Activated CD4-positive, alpha-beta T cell treated with anti-CD3 and anti-CD28 coated beads, Interleukin-2, amount 10 ng/mL, durations not matched to agents 7 days and 5 days (primary cell): ENCODE measurements at places on chromosomes 1 and 21.
A peak's percentile ranks its signal among the peaks of the same experiment; 100 is the strongest.

DNA sequence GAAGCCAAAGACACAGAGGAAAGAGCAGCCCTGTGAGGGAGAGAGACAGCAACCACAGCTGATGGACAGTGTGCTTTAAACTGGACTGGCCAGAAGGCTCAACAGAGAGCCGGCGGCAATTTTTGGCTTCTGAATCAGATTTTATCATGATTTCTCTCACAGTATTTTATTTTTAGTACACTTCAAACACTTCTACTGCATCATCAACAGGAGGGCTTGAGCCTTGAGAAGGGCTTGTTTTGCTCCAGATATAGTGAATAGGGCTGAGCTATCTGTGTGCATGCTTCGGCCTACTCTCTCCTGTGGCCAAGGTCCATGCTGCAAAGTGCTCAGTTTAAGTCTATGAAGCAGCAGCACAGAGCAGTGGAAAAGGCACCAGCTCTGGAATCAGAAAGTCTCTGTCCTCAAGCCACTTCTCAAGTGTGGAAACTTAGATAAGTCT, 33.3 kb downstream of the ADCY10 start:
- DNase-seq: no peak

DNA sequence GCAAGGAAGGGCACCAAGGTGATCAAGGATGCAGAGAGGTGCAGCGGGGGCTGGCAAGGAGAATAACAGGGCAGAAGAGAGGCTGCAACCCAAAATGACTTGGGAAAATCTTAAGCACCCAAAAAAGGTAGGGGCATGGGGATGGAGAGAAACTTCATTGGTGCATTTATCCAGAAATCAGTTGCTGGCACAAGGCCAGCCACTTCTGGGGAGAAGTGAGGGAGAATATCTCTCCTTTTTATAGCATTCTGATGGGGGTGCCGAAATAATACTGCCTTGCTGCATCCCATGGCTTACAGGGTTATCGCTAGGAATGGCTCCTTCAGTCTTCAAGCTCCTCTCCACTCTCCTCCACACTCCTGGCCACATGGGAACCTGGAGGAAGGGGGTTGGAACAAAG, 47.9 kb downstream of the SUSD4 start:
- no peak for DNase-seq

DNA sequence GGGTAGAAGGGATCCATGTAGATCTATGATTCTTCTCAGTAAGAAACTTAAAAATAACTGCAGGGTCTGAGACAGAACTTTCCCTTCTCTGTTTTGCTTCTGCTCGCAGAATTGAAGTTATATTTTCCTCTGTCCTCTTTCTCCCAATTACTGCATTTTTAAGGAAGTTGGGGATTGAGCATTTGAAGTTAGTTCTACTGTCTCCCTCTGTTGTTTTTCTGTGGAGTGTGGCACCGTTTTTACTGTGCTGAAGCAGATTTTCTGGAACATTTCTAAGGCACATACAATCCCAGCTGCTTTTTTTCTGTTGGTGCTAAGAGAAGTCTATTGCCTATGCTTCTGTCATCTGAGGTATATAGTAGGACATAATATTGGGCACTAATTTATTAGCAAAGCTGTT, 43.3 kb downstream of the RASAL2 start:
- no peak for DNase-seq

DNA sequence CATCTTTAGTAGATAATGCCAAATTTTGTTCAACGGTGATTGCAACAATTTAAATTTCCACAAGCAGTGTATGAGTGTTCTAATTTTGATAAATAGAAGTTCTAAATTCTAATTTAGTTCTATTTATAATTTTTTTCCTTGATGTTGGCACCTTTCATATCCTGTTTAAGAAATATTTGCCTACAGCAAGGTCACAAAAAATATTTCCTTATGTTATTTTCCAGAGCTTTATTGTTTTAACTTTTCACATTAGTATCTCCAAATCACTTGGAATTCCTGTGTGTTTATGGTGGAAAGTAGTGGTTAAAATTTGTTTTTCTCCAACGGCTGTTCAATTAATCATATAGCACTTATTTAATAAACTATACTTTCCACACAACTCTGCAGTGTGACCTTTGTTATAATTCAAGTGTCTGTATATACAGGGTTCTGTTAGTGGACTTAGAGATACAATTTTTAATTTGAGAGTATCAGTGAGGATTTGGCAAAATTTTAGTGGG, 94.3 kb upstream of the CD55 start:
- no peak for DNase-seq

DNA sequence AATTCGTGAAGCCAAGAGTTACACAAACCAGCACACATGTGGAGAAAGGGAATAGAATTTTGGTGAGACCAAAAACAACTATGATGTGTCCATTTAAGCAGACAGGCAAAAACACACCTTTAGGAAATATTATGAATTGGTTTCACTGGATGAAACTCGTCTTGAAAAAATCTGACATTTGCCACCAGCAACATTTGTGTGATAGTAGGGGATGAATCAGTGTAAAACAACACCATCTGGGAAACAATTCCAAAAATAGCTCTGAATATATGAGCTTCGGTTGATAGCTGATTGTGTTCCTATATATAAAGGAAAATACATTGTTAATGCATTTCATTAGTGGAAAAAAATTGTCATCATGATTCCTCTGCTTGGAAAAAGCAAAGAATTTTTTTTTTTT, 327.8 kb downstream of the PAPPA2 start:
- DNase-seq: no peak

- DNase-seq: no peak
Measured at GRCh38 chr1:202680586-202681352, 29.5 kb downstream of the SYT2 start.

DNA sequence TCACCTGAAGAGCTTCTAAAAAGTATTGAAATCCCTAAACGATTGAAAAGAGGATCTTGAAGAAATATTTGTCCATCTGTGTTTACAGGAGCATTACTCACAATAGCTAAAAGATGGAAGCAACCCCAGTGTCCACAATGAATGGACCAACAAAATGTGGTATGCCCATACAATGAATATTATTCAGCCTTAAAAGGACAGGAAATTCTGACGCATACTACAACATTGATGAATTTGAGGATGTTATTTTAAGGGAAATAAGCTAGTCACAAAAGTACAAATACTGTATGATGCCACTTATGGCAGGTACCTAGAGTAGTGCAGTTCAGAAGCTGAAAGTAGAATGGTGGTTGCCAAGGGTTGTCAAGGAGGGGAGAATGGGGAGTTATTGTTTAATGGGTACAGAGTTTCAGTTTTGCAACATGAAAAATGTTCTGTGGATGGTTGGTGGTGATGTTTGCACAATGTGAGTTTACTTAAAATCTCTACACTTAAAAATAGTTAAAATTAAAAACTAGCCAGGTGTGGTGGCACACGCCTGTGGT, 37.1 kb upstream of the GADD45A start:
- DNase-seq: no peak

DNA sequence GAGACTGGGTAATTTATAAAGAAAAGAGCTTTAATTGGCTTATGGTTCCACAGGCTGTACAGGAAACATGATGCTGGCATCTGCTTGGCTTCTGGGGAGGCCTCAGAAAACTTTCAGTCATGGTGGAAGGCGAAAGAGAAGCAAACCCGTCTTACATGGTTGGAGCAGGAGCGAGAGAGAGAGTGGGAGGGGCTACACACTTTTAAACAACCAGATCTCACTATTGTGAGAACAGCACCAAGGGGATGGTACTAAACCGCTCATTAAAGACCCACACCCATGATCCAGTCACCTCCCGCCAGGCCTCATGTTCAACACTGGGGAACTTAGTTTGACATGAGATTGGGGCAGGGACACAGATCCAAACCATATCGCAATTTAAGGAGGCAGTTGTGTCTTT, 69.4 kb downstream of the PKN2 start:
- no peak for DNase-seq

- DNase-seq: no peak
Measured at GRCh38 chr21:43743947-43744346, 25.0 kb downstream of the PDXK start.

GRCh38 chr1:226973898-226974543, 33.9 kb downstream of the COQ8A start:
- DNase-seq: no peak

GRCh38 chr21:16741141-16741665, 771.6 kb upstream of the CXADR start:
- DNase-seq: no peak

DNA sequence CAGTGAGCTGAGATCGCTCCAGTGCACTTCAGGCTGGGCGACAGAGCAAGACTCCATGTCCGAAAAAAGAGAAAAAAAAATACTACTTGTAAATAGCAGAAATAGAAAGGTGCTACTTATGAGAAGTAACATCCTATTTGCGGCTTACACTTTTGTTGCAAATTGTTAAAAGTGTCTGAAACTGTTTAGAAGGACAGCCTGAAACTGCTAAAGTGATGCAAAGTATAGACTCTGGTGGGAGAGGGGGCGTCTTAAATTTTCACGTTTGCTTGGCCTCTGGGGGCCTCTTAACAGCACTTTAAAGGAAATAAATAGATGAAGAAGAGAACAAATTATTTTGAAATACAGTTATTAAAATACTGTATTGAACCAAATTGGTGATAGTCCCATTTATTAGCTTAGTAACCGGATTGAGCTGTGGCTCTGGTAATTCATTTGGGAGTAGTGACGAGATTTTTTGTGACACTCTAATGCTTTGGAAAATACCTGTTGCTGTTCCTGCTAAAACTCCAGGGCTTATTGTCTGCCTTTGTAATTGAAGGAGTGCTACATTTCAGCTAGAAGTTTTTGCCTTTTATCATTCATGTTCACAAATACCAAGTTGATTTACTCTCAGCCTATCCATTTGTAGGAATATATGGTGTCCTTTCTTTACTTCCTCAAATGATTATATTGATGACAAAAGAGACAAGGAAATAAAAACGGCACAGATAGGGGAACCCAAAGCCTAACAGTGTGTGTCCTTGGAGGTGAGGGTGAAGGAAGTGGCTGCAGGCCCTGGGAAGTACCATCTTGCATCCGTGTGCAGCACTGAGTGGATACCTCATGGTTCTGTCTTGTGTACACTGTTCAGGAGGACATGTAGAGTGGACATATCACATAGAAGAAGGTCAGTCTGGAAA, 6.2 kb downstream of the PKNOX1 start:
- no peak for DNase-seq

- no peak for DNase-seq
Measured at GRCh38 chr1:87951852-87952251, 623.2 kb downstream of the LMO4 start.

- DNase-seq: no peak
Measured at GRCh38 chr21:38123626-38124025, 133.2 kb upstream of the KCNJ15 start.

DNA sequence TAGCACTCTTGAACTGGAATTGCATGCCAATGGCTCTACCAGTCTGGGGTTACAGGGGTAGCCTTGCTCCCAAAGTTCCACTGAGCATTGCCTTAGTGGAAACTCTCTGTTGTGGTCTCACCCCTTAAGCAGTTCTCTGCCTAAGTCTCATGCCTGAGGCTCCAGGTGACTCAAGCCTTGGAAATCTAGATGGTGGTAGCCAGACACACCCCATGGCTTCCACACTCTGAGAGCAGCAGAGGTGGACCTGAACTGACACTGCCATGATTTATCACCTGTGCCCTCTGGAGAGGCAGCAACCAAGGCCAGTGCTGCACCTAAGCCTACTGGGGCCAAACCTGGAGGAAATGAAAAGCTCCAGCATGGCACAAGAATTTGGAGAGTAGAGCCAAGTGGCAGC, 285.7 kb upstream of the PKN2 start:
- DNase-seq: no peak

DNA sequence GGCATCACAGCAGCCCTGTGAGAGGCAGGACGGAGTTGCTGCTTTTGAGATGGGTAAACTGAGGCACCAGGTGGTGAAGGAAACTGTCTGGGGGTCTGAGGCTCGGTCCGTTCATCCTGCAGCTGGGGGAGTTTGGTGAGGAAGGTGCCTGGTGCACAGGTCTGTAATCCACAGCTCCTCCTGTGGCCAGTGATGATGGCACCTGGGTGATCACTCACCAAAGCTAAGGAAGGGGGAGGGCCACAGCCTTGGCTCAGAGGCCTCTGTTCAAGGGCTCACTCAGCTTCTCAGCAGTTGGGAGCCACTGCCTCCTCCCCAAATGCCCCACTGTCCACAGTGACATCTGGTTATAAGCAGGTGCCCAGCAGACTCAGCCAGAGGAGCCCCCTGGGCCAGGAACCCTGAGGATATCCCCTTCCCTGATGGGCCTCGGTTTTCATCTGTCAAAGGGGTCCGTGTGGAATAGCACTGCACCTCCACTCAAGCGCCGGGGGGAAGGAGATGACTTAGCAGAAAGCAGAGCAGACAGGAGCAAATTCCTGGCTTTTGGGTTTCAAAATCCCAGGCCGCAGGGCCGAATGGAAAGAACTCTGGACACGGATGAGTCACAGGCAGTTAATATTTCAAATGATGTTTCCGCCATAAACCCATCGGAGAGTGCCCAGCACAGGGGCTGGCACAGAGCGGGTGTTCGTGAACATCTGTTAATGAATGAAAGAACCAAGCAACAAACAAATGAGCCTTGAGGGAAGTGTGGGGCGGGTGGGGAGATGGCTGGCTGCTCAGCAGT, 82.8 kb downstream of the DMRTB1 start:
- no peak for DNase-seq

GRCh38 chr1:119253366-119253765, 112.9 kb upstream of the WARS2 start:
- no peak for DNase-seq

DNA sequence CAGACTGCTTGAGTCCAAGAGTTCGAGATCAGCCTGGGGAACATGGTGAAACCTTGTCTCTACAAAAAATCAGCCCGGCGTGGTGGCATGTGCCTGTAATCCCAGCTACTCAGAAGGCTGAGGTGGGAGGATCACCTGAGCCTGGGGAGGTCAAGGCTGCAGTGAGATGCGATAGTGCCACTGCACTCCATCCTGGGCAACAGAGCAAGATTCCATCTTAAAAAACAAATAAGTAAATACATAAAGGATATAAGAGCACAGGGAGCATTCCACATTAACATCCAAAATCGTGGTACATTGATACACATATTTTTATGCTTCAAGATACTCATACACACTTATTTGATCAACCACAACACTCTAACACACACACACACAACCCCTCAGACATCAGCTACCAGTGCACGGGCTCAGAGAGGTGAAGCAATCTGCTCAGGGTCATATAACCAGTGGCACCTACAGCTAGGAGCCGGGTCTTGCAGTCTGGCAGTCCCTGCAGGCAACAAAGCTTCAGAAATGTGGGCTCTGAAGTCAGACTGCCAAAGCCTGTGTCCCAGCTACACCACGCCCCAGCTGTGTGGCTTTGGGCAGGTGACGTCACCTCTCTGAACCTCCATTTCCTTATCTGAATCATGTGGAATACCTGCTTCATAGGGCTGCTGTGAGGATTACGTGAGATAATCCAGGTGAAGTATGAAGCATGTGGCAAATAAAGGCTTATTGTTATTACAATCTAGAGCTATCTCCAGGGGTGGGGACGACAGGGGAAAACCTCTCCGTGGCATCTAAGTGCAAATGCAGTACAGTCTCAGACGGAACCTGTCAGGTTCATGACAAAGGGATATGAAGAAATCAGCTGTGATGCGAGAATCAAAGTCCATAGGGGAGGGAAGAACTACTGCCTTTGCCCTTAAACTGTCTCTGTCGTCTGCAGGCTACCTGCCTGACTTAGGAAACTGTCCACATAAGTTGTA, 4.8 kb upstream of the CRYBG2 start:
- peak; percentile 82 for DNase-seq

DNA sequence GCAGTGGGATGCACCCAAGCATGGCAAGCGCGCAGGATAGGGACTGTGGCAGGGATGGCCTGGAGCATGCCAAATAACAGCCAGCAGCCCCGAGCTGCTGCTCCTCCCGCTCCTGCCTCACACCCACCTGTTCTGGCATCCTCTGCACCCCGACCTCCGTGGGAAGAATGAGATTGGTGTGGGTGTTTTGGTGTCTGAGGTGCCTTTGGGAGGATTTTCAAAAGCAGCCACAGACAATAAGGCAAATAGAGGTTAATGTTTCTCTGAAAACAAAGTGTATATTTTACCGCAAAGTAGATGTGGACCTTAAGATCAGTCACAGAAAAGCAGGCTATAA, 35.5 kb downstream of the IGFN1 start:
- no peak for DNase-seq
